Caudate nucleus (tissue), 63 donors: ENCODE measurements at places on chromosomes 1 and 21.

DNA sequence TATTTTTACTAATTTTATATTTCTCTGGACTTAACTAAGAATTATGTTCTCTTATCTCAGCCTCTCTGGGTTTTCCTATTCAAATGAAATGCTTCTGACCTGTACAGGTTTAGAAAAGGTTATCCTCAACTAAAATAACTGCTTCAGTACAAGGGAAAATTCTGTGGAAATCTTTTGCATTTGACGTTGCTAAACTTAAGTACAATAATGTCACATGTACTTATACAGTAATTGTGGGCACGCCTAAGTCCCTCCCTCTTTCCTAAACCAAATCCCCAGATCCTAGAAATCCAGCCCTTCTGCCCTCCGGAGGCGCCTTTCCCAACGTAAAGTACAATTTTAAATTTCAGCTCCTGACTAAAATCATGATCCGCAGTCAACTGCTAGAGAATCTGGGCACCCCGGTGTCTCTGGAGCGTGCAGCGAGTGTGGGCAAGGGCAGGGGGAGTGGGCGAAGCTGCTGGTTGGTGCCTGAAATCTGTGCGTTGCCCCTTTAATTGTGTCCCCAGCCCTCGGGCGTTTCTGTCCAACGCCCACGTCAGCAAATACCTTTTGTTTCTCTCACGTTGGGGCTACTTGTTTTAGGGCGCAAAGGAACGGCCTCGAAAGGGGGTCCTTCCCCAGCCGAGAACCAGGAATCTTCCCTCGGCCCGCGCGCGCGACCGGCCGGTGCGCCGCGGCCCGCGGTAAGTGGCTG, at the start of gene ZBTB8A:
Gene ZBTB8A, plus strand, starts transcription at position 541 of the 697 bp plus-strand sequence. CDS start 53,505 bp downstream, outside the sequence.
- DNase-seq, result peak; percentile 12

DNA sequence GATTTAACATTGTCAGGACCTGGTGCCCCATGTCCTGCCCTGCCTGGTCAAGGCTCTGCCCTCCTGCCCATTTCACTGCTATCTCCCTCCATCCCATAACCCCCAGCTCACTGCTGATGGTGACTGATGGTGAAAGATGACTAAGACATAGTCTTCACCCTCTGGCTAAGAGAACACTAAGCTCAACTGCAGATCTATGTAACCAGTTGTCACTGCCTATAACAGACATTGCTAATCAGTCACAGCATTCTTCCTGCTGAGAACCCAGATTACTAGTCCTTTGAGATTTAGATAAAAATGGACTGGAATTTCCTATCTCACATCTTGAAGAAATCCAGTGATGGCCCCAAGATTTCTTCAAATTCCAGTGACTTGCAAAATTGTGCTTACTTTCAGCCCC, 8.0 kb upstream of the ZNF362 start:
- no peak for DNase-seq

DNA sequence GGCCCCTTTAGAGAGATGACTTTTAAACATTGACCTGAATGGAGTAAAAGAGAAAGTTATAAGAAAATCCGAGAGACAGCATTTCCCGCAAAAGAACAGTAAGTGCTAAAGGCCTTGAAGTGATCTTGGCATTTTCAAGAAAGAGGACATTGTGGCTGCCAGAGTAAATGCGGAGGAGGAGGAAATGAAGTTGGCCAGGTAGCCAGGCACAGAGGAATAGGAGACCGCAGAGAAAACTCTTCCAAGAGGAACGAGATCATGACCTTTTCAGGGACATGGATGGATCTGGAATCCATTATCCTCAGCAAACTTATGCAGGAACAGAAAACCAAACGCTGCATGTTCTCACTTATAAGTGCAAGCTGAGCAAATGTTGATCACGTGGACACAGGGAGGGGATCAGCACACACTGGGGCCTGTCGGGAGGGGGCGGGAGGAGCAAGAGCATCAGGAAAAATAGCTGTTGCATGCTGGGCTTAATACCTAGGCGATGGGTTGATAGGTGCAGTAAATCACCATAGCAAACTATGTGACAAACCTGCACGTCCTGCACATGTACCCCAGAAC, 49.7 kb downstream of the EEIG2 start:
- DNase-seq, result no peak

GRCh38 chr1:47662068-47662467, 224.2 kb downstream of the FOXD2 start:
- no peak for DNase-seq

DNA sequence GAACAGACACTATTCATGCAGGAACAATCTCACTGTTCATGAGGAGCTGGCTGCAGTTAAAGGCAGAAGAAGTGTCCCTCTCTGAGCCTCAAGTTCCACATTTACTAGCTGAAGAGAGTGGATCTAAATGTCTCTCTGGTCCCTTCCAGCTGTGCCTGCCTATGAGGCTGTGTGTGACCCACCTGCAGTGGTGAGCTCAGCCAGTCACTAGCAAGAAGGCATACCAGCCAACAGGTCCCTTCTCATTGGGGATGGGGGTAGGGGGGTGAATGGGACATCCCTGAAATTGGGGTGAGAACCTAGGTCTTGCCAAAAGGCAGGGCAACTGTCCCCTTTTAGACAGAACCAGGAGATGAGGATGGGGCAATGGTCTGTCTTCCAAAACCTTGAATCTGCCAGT, 13.6 kb downstream of the RD3 start:
- no peak for DNase-seq

GRCh38 chr1:233390842-233391737, 63.6 kb downstream of the MAP3K21 start:
- no peak for DNase-seq

DNA sequence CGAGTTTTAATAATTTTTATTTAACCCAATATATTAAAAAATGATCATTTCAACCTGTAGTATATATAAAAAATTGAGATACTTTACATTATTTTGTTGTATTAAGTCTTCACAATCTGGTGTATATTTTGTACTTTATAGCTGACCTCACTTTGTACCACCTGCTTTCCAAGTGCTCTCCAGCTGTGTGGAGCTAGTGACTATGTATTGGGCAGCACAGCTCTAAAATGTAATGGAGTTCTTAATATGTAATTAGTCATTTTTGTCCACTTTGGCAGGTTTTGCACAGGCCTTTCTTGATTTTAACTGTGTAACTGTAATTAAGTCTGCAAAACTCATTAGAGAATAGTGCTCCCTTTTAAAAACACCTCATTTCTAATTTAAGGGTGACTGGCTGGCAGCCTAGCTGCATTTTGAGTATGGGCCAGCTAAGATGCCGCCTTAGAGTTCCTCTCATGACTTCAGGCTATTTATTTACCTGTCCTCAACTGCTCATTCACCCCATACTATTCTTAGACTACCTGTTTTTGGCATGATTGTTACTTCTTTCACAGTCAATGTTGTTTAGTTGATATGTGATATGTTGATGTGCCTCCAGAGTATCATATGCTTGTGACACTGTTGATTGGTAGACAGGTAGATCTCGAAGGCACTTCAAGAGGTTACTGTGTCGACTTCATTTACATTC, 43.2 kb downstream of the ZYG11B start:
- no peak for DNase-seq

DNA sequence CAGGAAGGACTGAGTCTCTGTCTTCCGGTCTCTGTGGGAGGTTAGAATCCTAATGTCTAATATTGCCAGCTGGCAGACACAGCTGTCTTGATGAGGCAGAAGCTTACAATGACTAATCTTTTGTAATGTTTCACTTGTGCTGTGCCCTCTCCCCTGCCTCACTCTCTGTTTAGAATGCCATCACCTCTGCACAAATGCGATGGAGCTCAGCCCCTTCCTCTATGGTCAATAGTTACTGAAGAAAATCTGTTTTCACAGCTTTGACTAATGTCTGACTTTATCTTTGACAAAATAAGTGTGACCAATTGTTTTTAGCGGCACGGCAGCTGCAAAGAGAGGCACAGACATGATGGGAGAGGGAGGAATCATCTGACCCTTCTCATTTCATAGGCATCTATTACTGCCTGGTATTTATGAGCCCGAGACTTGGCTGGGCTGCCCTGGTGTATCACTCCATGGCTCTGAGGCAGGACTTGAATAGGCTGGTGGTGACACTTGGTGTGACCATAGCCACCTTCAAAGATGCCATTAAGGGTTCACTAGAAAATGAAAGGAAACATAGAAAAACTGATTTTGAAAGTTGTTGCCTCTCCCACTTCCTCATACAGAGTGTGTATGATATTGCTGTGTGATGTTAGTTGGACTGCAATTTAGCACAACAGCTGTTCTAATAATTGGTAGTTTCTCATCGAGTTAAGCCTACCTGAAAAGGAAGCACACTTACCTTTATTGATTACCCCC, 163.2 kb upstream of the NBPF11 start:
- no peak for DNase-seq

GRCh38 chr1:236550961-236551851, 27.4 kb downstream of the LGALS8 start:
- no peak for DNase-seq

DNA sequence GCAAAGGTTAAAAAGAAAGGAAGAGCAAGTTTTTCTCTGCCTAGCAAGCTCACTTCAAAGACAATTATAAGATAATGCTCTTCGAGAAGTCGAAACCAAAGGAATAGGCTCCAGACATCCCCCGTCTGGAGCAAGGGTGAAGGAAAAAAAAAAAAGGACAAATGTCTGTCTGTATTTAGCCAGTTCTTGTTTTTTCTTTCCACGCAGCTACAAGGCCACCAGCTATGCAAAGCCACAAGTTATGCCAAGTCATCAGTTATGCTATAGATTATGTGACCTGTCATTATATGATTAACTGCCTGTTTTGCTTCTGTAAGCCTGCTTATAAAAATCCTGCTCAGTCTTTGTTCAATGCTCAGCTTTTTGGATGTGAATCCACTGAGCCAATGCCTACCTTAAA, 2.4 kb upstream of the THEM5 start:
- no peak for DNase-seq

DNA sequence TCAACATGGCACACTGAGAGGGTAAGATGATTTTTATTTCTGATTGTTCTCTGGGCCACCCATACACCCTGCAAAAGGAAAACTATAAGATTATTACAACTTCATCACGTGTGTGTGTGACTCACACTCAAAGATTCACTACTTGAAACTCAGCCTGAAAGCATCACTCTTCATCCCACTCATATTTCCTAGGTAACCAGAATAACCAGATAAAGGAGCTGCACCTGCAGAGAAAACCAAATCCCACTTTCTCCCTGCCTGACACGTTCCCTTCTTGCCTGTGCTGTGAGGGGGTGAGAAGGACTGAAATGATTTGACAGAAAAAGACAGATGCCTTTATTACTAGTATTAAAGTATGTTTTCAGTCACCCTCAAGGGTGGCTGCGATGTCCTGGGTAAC, 131.6 kb downstream of the TGFBR3 start:
- DNase-seq, result no peak

- DNase-seq, result no peak
These were observed 222.7 kb upstream of the PLD5 start for GRCh38 chr1:242747233-242747632.

- no peak for DNase-seq
These were observed 41.5 kb upstream of the TENT5B start for GRCh38 chr1:27053977-27054753.

DNA sequence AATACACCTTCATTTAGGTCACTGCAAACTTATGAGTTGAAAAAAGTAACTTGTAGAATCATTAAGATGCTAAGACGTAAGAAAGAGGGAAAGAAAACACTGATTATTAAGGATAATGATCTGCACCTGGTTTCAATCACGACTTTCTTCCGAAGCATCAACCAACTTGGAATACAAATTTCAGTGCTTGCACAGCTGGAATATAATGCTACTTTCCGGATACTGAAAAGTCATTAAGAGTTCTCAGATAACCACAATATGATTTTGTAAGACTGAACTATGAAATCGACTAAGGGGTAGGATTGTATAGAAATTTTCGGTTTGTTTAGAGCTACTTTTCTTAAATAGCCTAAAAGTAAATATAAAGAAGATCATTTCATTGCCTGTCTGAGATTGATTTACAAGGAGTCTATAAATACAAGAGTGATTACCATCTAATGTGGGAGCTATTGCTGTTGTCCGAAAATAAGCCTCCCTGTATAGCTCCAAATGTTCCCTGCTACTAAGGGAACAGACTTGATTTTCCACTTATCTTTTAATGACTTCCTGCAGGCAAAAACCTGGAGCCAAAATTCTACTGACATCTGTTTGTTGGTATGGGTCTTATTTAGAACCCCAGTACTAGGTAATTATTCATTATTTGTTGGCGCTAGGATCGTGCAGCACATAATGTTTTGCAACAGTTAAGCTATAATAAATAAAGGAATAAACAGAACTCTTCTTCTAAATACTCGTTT, 673.3 kb downstream of the KCNT2 start:
- DNase-seq, result no peak

DNA sequence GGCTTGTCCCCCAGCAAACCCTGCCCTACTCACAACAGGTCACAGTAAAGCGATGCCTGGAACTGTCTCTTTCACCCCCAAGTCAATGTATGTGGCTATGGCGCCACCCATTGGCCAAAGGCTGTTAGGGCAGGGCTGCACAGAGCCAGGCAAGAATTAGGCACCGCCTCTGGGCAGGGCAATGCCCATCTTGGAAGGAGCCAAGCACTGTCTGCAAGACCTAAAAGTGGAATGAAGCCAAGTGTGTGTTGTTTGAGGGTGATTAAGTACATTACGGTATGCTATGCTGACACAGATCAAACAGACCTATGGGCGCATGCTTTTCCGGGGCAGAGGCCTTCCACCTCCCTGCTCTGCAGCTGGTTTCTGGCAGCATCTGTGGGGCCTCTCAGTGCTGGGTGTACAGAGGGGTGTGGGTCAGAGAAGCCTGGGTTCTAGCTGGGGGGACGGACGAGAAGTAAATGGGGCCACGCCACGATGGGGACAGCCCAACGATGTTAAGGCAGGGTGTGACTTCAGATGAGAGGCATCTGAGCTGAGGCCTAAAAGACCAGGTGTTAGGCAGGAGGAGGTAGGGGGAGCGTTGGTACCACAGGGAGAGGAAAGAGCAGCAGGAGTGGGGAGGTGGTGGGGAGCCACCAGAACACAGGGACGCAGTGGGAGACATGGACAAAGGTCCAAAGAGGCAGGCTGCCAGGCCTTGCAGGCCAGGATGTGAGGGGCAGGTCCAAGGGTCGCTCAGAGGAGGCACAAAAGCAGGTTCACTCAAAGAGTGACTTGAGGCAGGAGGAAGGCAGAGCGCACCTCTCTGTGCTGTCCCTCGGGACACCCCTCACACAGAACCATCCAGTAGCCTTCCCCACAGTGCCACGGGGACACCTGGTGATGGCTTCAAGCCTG, 49.8 kb downstream of the ACOT7 start:
- DNase-seq, result no peak

DNA sequence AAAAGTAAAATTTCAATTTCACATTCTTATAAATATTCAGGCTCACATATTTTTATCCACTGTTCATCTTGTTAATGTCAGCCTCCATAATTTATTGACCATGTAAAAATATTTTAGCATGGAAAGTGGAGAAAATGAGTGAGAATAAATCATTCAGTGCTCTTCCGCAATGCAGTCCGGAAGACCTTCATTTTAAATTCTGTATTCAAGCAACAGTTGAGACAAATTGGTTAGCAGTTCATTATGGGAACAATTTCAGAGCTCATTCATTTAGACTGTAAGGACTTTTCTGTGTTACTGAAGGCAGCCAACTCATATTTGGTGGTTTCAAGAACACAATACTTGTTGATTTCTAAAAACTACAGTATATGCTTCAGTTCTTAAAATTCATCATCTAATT, 97.8 kb downstream of the TYW3 start:
- no peak for DNase-seq

GRCh38 chr1:30743584-30744059, 14.0 kb downstream of the LAPTM5 start:
- DNase-seq, result no peak
